ENCODE measurements at places on chromosomes 2 and 18.

DNA sequence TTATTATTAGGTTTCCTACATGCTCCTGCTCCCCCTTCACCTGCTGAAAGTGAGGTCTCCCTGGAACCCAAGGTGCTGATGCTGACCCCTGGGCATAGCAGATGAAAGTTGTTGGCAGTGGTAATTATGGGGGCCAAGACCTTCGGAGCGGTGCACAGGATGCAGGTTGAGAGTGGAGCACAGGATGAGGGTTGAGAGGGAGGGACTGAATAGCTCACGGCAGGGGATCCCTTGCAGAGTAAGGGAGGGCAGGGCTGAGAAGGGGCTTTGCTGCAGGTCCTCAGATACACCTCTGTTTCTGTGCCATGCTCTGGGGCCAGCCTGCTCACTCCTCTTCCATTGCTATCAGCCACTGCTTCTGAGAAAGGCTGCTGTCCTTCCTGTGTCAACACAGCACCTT lies 163.3 kb downstream of the FHOD3 start:
- DNase-seq, result no peak

- no peak for DNase-seq
Measured at GRCh38 chr2:143792602-143793001, 663.4 kb downstream of the ARHGAP15 start.

GRCh38 chr2:75595541-75596395 lies 35.0 kb upstream of the EVA1A start:
- DNase-seq, result no peak

- no peak for DNase-seq
Measured at GRCh38 chr2:218860950-218861381, 1.4 kb downstream of the WNT6 start.
